SJCRH30 (cell line): ENCODE measurements at places on chromosomes 6 and 20. TPM values are rescaled to one million over a fixed set of nuclear protein-coding genes. Genes with fewer than 3 reads are reported as not detected.

DNA sequence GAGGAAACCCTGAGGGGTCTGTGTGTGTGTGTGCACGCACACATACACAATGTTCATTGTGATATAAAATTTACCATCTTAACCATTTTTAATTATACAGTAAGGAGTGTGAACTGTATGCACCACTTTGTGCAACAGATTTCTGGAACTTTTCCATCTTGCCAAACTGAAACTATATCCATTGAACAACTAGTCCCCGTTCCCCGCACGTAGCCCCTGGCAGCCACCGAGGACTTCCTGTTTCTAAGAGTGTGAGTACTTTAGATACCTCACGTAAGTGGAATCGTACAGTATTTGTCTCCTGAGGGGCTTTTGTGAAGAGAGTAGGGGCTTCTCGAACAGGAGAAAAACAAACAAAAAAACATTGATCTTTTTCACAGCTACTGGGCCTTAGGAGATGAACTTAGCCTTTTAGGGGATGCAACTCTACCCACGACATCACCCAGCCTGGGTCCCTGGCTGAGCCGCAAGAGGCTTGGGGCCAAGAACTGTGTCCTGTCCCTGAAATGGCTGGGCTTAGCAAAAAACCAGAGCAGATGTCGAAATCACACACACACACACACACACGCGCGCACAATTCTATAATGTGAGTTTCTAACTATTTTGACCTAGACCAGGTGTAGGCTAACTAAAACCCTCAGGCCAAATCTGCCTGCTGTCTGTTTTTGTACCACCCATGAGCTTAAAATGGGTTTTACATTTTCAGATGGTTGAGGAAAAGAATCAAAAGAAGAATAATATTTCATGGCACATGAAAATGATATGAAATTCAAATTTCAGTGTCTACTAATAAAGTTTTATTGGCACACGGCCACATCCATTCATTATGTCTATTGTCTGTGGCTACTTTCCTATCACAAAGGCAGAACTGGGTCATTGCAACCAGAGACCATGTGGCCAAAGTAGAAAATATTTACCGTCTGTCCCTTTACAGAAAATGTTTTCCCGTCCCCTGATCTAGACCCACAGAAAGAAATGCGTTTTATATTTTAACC, 144.2 kb downstream of the EYA2 start:
- H3K27ac ChIP-seq: no peak overlapping the region
- no peak overlapping the region for H3K4me3 ChIP-seq
- peaks cover 23% of the 10 kb centered on the region for H3K4me1 ChIP-seq

DNA sequence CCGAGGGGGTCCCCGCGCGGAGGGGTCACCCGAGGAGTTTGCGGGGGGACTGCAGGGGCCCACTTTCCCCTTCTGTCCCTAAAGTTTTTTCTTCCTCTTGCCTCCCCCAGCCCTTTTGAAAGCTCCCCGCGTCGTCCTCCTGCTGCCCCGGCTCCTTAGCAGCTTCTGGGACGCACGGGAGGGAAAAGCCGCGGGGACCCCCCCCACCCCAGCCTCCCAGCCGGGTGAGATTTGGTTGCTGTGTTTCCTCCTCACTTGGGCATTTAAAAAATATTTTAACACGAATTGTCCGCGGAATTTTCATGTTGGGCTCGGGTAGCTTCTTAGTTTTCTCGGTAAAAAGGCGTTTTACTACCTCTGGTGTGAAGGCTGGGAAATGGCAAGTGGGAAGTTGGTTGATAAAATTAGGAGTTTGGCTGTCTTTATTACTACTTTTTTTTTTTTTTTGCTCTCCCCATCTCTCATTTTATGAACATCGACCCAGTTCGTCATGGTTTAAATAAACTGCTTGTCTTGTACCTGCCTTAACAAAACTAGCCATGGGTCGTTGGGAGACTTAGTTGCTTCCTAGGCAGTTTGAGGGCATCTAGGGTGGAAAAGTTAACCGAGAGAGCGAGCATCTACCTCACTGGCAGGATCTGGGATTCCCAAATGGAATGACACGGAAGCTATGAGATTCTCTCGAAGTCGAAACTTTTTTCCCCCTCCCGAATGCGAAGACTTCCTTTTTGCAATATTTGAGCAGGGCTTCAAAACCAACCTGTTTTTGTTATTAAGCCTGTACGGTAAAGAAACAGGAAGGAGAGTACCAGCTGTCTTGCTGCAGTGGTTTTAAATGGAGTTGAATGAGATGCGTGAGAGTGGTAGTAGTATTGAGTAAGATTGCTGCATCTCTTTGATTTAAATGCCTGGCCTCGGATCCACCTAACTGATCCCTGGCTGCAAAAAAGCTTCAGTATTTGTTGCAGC, 868 bp downstream of the NCOA3 start:
- peak overlapping the region; percentile 46 for H3K27ac ChIP-seq
- H3K4me1 ChIP-seq: peaks cover 4% of the 10 kb centered on the region
- DNase-seq: peak; percentile 44

The FAM83C gene
- 0.10 TPM in 1 of 2 replicates, not detected in the other for total RNA-seq

- no peaks in the 10 kb centered on the region for H3K36me3 ChIP-seq
- H3K4me1 ChIP-seq: no peaks in the 10 kb centered on the region
- peaks cover 38% of the 10 kb centered on the region for H3K27me3 ChIP-seq
- DNase-seq: no peak
- H3K4me3 ChIP-seq: no peak overlapping the region
Observed at GRCh38 chr20:59580146-59580946, 24.0 kb upstream of the PHACTR3 start.
